ENCODE measurements at places on chromosomes 4 and X.

DNA sequence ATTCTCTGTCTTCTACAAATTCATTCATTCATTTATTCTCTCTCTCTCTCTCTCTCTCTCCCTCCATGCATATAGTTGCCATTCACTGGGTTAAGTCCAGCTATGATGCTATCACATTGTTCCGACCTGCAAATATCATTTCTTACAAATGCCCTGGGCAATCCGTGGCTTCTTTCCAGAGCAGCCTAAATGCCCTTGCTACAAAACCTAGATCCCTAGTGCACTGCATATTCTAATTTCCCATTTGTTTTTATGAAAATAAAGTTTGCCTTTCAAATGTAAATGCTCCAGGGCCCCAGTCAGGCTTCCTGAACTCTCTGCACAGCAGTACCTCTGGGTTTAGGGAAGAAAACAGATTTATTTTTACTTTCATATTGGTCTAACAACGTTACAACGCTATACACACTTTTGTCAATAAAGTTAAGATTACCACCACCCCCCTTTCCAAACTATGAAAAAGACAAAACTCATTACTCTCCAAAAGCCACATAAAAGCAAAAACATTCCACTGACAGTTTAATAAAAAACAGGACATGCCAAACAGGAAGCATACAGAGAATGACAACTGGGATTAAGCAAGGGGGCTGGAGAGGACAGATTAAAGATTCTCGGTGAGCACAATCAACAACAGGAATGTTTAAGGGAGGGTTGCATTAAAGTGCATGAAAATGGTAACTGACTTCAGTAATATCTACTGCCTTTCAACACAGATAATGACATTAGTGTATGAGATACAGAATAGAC, 104.3 kb downstream of the USP46 start:
- no peak for DNase-seq

DNA sequence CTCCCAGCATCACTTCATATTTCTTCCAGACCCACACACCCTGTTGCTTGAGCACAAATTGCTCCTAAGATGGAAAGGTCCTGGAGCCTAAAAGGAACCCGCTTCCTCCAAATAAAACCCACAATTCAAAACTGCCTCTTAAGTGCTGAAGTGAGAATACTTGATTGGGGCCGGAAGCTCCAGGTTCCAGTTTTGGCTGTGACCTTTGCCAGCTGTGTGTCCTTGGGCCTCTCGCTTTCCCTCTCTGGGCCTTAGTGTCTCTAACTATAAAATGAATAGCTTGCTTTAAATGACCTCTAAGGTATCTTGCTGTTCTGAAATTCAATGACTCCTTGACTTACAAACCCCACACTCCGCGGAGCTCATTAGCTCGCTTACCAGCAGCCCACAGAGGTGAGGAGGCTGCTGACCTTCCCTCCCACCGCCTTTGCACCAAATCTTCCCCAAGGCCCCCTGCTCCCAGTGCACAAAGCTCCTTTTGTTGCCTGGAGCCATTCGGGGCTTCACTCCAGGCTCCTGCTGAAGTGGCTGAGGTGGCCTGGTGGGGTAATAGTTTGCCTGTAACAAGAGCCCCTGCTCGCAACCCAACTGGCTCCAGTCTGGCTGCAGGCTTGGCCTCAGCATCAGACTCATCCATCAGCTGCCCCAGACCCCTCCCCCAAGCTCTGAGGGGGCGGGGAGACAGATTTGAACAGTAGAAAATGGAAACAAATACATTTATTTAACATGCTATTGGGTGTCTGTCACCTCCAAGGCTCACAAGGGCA, 21.8 kb downstream of the STARD8 start:
- DNase-seq = peak; percentile 47

GRCh38 chrX:65744965-65745364, 77.5 kb downstream of the MSN start:
- DNase-seq = no peak

GRCh38 chrX:16778545-16778944, 7.7 kb upstream of the TXLNG start:
- no peak for DNase-seq

- DNase-seq = peak; percentile 35
Measured at GRCh38 chr4:116702949-116703348, 382.4 kb downstream of the TRAM1L1 start.

GRCh38 chr4:105780176-105780575, 71.6 kb downstream of the GSTCD start:
- no peak for DNase-seq

DNA sequence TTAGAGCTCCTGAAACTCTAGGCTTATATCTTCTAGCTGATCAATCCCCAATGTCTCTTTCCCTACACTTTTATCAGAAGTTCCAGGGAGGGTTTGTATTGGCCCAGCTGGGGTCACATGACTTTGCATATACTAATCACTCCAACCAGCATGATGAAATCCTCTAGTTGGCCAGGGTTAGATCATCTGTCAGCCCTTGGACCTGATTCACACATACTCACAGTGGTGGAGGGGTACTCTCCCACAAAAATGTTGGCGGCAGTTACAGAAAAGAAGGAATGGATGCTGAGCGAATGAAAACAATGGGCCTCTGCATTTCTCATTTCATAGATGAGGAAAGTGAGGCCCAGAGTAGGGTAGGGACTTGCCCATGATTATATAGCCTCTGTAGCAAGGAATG, 151.1 kb downstream of the PJA1 start:
- DNase-seq = no peak

DNA sequence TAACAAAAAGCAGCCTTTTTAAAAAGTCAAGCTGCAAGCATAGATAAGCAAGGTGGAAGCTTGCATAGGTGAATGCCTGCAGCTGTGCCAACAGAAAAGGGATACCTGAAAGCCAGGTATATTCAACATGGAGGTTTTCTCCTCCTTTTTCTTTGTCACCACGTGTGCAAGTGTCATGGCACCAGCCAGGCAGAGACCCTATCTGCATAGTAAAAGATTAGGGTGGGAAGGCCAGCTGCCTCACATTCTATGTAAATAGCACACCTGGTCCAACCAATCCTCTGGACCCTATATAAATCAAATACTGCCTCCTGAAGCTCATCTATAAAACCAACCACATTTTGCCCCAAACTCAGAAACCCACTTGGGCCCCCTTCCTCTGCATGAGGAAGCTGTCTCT, 28.0 kb upstream of the PLK4 start:
- DNase-seq = no peak

- DNase-seq = no peak
Measured at GRCh38 chr4:83751336-83751949, 215.5 kb downstream of the GPAT3 start.

GRCh38 chr4:174244441-174244840, 39.0 kb downstream of the FBXO8 start:
- DNase-seq = no peak

DNA sequence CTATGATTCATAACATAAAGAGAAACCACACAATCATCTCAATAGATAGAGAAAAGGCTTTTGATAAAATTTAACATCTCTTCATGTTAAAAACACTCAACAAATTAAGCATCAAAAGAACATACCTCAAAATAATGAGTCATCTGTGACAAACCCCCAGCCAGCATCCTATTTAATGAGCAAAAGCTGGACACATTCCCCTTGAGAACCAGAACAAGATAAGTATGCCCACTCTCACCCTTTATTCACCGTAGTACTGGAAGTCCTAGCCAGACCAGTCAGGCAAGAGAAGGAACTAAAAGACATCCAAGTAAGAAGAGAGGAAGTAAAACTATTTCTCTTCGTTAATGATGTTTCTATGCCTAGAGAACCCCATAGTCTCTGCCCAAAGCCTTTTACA, 507.2 kb downstream of the PABPC4L start:
- DNase-seq = no peak

GRCh38 chr4:105170711-105171110, 24.0 kb downstream of the TET2 start:
- no peak for DNase-seq

DNA sequence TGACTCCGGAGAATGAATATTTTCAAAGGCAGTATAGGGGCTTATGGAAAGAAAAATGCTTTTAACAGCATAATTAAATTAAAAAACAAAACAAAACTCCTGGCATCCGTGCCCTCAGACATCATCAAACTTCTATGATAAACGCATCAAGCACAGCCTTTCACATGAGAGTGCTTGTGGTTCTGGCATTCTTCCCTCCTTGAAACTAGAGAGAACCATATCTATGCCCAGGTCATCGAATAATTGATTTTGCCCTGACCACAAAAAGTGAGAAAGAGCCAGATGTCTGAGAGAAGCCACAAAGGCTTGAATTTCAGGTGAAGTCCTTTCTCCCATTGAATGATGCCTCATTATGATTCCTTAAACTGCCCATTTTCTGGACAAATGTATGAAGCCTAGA, 286.8 kb downstream of the CBLL2 start:
- DNase-seq = no peak

DNA sequence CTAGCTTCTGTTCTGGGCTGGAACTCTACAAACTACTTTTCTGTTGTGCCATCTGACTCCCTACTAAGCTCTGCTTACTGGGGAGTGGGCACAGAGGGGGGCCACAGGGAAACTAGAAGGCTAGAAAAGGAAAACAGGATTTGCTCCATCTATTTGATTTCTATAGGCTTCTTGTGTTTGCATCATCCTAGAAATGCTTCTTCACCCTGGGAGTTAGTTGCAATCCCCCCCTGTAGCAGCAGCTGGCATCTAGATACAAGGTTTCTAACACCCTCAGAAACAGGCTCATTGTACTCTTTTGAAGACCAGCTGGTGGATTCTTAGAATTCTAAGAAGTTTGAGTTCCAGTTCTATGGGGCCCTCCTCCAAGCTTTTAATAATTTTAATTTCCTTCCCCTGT, 213.4 kb downstream of the TMA16 start:
- DNase-seq = peak; percentile 5

- no peak for DNase-seq
Measured at GRCh38 chrX:6448003-6448402, 86.9 kb downstream of the VCX3A start.

DNA sequence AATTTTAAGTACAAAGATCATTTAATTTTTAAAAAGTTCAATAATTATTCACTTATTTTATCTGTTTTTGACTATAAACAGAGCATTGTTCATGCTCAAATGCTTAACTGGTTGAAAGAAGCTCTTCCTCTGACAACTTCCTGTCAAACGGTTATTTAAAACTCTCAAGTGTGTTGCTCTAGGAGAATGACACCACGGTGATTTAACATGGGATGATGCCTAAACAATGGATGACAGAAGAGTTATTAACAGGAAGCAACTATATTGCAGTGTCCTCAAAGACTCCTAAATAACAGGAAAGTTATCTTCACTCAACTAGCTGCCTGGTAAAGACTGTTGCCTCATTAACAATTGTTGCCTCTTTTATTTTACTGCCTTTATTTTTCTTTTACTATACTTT, 509.6 kb downstream of the PACRGL start:
- no peak for DNase-seq

DNA sequence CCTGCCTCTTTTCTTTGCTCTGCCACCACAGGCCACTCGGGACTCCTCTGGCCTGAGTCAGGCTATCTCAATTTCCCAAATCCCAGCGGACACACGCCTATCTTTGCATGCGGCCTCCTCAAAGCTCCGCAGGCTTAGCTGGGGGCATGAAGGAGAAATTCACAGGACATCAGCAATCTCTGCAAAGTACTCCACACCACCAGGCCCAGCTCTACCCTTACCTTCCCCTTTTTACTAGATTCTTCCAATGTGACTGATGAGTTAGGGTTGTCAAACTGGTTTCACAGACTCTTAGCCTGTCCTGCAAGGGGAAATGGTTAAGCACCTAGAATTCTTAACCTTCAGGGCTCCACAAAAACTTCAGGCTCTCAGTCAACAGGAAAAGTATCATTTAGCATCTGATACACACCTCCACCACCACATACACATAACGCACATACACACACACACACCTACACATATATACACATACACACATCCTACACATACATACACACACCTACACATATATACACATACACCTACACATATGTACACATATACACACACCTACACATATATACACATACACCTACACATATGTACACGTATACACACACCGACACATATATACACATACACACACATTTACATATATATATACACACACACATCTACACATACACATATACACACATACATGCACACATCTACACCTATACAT, 349.1 kb downstream of the ANK2 start:
- DNase-seq = no peak

DNA sequence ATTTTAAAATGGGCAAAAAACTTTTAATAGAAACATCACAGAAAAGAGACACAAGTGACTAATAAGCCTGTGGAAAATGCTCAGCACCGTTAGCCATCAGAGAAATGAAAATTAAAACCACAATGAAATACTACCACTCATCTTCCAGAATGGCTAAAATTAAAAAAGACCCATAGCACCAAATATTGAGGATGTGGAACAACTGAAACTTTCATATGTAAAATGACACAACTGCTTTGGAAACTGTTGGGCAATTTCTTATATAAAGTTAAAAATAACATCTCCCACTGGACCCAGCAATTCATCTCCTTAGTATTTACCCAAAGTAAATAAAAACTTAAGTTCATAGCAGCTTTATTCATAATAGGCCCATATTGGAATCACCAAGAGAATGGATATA, 94.2 kb downstream of the TENM3 start:
- no peak for DNase-seq

DNA sequence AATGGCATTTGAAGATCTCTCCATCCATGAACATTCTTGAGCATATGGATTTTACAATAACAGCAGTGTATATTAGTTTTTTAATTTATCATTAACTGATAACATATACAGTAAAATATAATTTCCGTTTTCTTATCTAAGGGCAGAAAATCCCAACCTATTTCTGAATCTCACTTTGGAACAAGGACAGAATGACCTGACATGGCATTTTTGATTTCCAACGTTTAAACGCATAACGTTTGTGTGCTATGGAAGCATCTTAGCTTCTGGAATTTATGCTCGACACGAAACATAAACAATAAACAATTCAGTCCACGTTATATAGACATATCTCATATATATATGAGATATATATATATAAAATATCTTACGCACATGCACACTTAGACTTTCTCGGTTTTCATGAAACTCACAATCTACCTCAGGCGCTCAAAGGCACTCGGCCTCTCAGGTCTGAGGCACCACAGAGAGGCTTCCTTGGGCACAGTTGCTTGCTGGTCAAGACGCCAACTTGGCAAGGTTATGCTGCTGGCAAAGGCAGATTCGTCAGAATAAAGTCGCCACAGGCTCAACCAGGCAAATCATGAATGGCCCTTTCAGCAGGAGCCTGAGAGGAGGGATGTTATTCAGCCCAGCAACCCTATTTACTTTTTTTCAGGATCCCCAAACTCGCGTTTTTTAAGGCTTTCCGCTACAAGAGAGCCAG, 1.0 kb upstream of the UGT8 start:
- peak; percentile 7 for DNase-seq

GRCh38 chr4:162791226-162791625, 375.5 kb downstream of the NAF1 start:
- no peak for DNase-seq

- DNase-seq = no peak
Measured at GRCh38 chrX:147962476-147962875, 18.7 kb upstream of the FMR1NB start.

Measured in iPS-NIHi11 (cell line).